ENCODE measurements at places on chromosomes 12 and 14. TPM values are rescaled to one million over a fixed set of nuclear protein-coding genes. Genes with fewer than 3 reads are reported as not detected.

DNA sequence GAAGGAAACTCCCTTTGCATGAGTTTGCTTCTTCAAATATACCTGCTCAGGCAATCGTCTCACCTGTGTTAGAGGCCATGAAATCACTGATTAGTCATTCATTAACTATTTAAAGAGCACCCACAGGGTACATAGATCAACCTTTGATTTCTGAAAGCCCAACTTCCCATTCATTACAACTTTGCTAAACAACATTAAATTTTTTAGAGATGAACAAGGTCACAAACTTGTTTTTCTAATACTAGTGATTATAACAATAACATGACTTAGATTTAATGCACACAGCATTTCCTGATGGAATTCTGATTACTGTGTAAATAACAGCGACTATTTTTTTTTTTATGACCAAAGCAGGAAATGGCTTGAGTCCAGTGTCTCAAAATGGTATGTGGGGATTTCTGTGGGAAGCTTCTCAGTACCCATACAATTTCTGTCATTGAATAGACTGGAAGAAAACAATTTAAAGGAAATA is 5.4 kb upstream of the ERO1A start:
- no peak for DNase-seq

GRCh38 chr12:94616203-94616729 is 34.1 kb downstream of the TMCC3 start:
- DNase-seq, result no peak

DNA sequence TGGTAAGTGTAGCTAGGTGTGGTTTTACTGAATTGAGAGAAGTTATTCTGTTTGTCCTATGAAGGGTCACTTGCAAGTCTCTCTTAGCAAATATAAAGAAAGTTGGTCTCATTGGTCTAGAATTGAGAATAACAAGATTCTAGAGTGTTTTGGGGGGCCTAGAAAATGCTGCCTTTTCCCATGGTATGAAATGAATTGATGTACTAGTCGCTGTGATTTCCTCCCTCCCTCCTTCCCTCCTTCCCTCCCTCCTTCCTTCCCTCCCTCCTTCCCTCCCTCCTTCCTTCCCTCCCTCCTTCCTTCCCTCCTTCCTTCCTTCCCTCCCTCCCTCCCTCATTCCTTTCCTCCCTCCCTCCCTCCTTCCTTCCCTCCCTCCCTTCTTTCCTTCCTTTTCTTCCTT is 166.7 kb upstream of the RGS6 start:
- no peak for DNase-seq

- DNase-seq, result no peak
These were observed 147.4 kb downstream of the RASSF9 start for GRCh38 chr12:85688837-85689236.

GRCh38 chr12:92070864-92071445 is 74.7 kb downstream of the BTG1 start:
- DNase-seq, result no peak

DNA sequence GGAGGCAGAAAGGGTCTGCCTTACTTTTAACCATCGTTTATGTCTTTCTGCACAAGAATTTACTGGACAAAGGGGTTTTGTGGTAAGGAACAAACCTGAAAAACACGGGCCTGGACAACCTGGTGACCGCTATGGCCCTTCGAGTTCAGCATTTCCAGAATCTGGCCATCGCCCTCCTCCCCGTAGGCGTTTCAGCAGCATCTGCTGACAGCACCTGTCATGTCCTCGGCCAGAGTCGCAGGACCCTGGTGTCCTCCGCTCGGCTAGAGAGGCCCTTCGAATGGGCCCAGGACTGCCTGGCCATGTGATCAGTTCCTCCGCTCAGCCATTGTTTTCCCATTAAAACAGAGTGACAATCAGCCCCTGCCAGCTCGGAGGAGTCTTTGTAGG is 142.8 kb upstream of the FKBP4 start:
- no peak for DNase-seq

GRCh38 chr12:28443337-28443736 is 253.1 kb downstream of the CCDC91 start:
- no peak for DNase-seq

DNA sequence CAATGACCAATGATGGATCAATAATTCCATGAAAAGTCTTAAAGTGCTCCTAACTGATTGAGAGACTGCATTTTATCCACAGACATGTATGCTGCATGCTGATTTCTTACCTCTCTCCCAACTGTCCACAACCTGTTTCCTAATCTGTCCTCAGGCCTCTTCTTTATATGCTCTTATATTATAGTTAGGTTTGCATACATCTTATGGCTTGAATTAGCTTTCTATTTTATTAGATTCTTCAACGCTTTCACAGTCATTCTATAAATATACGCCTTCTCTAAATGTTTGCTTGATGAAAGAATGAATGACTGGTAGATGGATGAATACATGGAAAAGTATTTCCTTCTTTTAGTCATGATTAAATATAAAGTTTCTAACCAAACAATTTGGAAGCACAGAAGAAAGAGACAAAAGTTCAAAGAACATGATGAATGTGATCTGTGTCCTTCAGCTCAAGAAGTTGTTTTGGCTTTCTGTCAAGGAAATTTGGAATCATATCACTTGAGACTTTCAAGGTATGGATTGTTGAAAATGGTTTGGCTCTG is 91.8 kb upstream of the NPAS3 start:
- DNase-seq, result no peak

DNA sequence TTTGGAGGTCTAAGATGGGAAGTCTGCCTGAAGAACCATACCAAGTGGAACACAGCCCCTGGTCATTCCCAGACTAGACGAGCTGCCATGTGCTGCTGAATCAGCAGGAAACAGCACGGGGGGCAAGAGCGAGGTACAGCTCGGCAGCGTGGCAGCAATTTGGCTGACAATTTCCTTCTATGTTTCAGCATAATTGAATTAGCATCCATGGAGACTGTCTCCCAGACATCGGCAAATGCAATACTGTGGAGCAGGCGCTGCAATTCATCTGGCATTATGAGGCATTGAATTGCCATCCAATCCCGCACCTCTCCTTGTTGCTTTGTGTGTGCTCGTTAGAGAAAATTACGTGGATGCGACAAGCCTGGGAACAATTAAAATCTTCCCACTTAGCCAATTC is 46.0 kb upstream of the CCDC60 start:
- DNase-seq, result no peak

- DNase-seq, result no peak
These were observed 7.6 kb downstream of the CEP170B start for GRCh38 chr14:104872469-104873341.

DNA sequence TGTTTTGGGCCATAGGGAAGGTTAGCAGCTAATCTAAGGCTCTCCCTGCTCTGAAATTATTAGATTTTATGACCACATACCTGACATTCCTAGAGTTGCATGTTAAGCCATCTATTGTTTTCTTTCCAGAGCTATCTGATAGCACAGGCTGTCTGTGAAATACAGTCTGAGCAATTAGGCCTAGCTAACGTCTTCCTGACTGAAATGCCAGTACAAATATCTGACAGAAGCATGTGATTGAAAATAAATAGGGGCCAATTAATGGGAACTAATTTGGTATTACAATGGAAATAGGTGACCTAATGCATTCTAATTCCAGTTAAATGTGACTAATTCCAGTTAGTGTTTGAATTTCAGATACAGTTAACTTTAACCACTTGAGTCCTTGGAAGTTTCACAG is 115.2 kb downstream of the C12orf75 start:
- no peak for DNase-seq

DNA sequence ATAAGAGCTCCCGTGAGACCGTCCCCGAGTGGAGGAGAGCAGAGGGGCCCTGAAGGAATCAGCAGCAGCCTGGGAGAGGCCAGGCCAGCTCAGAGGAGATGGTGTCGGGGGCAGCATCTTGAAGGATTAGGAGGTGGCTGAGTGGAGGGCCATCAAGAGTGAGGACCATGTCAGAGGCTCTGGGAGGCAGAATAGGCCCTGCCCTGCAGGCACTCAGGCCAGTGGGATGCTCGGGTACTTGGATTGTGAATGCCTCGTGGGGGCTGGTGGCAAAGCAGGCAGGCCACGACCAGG is 47.7 kb downstream of the IL31 start:
- no peak for DNase-seq

DNA sequence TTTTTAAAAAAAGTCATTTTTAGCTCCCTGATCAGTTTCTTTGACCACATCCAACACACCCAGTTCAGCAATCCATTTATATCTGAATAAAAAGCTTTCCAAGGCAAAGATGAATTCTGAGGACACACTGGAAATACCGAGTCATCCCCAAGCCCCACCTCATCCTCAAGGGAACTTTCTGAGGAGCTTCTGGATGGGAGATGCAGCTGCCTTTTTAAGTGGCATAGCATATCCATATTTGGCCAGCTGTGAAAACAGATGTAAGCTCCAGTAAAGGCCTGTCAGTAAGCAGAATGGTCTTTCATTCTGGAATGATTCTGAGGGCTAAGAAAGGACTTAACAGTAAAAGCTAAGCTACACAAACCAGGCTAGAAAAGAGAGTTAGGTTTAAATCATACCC is 18.4 kb downstream of the ZFYVE1 start:
- DNase-seq, result peak; percentile 31

- no peak for DNase-seq
These were observed 8.2 kb upstream of the SSPN start for GRCh38 chr12:26187014-26187798.

GRCh38 chr14:89336338-89336737 is 80.7 kb downstream of the FOXN3 start:
- DNase-seq, result no peak

DNA sequence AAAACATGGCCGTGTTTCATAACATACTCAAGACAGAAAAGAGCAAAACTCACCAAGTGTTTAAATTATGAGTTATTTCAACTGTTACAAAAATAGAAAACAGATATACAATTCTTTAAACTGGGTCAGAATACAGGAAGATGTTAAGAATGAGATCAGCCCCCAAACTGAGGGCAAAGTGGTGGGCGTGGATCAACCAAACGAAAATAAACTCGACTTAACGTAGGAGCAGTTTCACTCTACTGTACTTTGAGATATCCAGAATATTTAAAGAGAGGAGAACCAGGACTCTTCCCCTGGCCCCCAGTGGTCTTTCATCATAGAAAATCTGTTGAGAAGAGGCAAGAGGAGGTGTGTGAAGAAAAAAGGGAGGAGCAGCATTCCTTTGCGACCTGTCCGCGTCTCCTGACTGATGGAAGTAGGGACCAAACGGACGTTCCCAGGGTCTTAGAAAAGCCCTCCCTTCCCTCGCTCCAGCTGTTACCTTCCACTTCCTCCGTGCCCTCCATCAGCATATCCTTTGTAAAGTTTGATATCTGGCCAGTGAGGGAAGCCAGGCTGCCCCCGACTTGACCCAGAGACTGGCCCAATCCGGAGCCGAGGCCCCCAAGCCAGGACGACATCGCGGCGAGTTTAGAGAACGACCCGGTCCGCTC is 668 bp downstream of the TRIP11 start:
- DNase-seq, result peak; percentile 49

DNA sequence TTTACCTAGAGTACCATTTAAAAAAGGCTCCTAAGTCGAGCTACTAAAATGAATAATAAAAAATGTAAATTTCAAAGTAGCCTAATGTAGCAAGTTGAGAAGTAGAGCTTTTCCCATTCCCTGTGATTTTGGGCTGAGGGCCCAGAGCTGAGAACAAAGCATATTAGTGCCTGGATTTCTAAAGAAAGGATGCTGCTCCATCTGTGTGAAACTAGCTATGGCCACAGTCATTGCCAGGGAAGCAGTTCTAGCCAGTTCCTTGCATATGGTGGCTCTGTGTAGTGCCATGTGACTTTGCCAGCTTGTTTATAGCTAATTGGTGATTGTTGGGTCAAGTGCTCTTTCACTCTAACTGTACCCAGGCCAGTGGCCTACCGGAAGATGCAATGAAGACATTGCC is 20.4 kb upstream of the FBXO33 start:
- peak; percentile 15 for DNase-seq

GRCh38 chr14:54928216-54928615 is 25.6 kb upstream of the GCH1 start:
- DNase-seq, result no peak

DNA sequence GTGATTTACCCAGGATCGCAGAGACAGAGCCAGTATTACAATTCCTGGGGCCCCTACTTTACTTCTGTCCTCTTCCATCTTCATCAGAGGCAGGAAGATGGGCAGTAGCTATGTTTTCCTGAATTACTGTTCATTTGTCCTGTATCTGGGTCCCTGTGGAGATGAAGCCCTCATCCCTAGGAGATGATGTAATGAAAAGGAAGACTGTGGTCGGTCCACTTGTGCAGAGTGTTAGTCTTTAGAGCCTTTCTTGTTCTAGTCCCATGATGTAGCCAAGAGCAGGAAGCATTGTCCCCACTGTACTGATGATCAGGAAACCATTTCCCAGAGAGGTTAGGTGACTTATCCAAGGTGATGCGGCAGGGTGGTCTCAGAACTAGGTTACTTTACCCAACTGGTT is 2.6 kb downstream of the CD9 start:
- no peak for DNase-seq

DNA sequence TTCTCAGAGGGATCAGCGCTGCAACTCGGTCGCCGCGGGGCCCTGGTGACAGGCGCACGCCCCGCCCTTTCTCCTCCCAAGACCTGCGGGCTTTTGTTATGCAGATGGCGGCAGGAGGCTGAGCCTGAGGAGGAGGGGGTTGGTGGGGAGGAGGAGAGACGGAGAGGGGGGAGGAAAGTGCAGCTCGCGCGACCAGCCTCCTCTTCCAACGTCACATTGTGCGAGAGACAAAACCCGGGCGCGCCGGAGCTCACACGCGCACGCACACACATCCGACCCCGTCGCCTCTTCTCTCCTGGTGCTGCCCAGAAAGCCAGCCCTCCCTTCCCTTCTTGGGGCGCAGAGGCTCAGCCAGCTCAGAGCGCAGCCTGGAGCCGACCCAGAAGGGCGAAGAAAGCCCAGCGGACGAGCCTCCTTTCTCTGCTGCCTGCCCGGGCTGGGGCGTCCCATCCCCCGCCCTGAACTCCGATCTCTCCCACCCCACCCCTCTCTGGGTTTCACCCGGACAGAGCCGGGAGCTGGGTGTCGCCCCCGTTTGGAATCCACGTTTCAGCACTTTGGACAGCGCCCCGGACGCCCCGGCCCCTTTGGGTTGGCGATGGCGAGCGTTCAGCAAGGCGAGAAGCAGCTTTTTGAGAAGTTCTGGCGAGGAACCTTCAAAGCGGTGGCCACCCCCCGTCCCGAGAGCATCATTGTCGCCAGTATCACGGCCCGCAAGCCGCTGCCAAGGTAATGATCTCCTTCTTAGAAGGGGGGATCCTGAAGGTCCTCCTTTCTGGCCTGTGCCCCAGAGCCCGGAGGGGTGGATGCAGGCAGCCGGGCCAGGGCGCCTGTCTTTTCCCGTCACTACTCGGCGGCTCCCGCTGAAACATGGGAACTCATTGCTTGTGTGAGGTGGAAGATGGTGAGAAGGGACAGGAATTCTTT is at the start of gene SRRM4:
Gene SRRM4 (plus strand): TSS at position 257 of the 927 bp plus-strand sequence. CDS start 342 bp downstream, at position 599.
- peak; percentile 94 for DNase-seq

GRCh38 chr12:58249610-58250009 is 308.2 kb downstream of the ATP23 start:
- DNase-seq, result no peak

GRCh38 chr12:114770323-114770722 is 86.3 kb upstream of the TBX3 start:
- no peak for DNase-seq

GRCh38 chr12:130953771-130954543 is at the start of gene ADGRD1:
TSS of gene ADGRD1 (plus strand) at chr12:130953907. CDS start at chr12:130954466, 559 bp downstream.
- no peak for DNase-seq

The HCAR1 gene
- total RNA-seq, result 1.7 TPM

The CD9 gene
- 139 TPM for total RNA-seq

The KITLG gene
- 19.2 TPM for total RNA-seq

The ATF7 gene
- 18.7 TPM for total RNA-seq

The BICDL1 gene
- total RNA-seq, result 11.7 TPM

The STXBP6 gene
- total RNA-seq, result 42.9 TPM

The ADAM21 gene
- total RNA-seq, result 0.69 TPM

The MGP gene
- 280 TPM for total RNA-seq

The TCL1B gene
- total RNA-seq, result not detected

The EIF2S3B gene
- total RNA-seq, result 0.59 TPM
